ENCODE measurements at places on chromosomes 7 and 10.
A peak's percentile ranks its signal among the peaks of the same experiment; 100 is the strongest.

DNA sequence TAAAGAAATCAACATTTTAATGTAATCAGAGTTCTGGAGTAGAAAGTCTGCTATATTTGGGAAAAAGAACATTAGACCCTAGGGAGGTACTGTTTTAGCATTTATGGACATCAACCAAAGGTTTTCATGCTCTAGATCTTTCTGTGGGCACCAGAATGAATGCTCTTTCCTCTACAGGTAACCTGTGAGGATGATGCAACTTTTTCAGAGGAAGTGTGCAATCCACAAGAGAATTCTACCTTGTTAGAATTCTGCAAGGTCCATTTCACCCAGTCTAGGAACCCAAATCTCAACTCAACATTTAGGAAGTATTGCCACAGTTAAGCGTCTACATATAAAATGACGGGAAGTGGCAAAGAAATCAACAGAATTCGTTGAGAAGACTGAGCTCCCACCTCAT is 139.9 kb upstream of the FAM171A1 start:
- no peaks in the 10 kb centered on the region for H3K4me1 ChIP-seq
- H3K27ac ChIP-seq: no peak overlapping the region
- no peak for DNase-seq
- H3K4me3 ChIP-seq: no peak overlapping the region

DNA sequence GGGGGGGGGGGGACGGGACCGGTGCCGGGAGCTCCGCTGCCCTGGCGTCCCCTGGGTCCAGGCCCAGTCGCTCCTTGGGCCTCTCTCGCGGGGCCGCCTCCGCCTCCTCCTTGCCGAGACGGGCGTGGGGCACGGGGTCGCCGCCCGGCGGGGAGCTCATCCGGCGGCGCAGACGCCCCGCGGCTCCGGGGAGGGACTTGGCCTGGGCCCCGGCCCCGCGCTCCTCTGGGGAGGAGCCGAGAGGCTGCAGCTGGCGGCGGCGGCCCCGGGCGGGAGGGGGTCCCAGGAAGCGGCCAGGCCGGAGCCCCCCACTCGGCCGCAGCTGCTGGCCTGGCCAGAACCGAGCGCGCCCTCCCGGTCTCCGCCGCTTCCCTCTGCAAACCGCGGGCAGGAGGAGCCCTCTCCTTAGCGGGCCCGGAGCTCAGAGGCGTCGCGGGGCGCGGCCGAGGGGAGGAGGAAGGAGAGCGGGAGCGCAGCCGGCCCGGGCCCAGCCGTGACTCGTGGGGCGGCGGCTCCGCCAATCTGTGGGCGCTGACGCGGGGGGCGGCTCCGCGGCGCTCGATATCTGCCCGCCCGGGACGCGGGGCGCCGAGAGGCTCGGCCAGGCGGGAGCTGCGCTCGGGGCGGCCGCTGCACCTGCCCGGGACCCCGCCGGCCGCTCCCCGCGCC is at the start of gene FAM20C:
Gene FAM20C, plus strand, starts transcription at position 591 of the 669 bp plus-strand sequence. CDS start 629 bp downstream, outside the sequence.
- peak within 1 kb of the TSS; percentile 93 for H3K27ac ChIP-seq
- H3K4me1 ChIP-seq: peaks cover 24% of the 10 kb centered on the region
- peak; percentile 74 for DNase-seq
- peaks cover 72% of the 10 kb centered on the region for H3K27me3 ChIP-seq

- no peak for DNase-seq
- H3K36me3 ChIP-seq: peaks cover 2% of the 10 kb centered on the region
- no peaks in the 10 kb centered on the region for H3K27me3 ChIP-seq
Observed at GRCh38 chr10:14545827-14546226, 215.1 kb upstream of the FRMD4A start.

DNA sequence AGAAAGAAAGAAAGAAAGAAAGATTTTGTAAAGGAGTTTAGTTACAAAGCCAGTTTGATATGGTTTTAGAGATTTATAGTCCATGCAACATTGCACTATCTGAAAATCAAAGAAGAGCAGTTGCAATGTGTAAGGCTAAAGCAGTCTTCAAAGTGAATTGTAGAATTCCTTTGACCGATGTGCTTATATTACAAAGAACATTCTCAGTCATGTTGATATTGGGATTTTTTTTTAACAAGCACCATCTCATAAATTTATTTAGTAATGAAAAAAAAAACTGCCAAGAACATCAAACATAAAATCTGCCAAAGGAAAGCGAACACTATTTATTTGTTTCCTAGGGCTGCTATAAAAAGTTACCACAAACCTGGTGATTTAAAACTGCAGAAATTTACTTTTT is 133.3 kb downstream of the DGKB start:
- no peaks in the 10 kb centered on the region for H3K27me3 ChIP-seq
- no peak overlapping the region for H3K27ac ChIP-seq
- no peak overlapping the region for H3K4me3 ChIP-seq
- DNase-seq: no peak
- H3K4me1 ChIP-seq: peaks cover 11% of the 10 kb centered on the region

DNA sequence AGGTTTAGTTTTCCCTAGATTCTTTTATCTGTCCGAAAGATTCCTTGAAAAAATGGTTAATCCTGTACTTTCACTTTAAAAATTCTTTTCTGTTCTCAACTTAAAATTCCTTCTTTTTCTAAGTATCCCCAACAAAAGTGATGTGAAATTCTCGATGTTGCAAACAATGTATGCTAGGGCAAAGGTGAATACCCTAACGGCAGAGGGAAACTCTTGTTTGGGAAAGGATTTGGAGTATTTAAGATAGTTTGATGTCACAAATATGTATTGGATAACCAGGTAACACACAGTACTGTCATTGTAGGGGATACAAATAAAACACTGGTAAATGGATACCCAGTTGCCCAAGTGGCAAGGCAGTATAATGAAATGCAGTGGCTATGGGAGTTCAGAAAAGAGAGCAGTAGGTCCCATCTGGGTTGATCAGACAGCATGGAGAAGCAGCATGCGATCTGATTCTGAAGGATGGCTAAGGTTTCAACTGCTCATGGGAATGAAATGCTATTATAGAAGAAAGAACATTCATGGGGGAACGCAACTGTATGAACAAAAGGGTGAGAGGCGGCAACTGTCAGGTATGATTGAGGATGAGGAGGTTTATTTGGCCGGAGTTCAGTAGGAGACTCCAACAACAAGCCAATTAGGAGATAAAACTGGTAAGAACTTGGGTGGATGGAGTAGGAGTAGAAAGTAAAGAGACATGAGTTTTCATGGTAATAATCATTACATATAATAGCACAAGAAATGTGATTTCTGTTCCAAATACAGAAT is 3.2 kb upstream of the EPC1 start:
- no peak for DNase-seq
- peaks cover 37% of the 10 kb centered on the region for H3K4me1 ChIP-seq
- H3K27me3 ChIP-seq: no peaks in the 10 kb centered on the region

DNA sequence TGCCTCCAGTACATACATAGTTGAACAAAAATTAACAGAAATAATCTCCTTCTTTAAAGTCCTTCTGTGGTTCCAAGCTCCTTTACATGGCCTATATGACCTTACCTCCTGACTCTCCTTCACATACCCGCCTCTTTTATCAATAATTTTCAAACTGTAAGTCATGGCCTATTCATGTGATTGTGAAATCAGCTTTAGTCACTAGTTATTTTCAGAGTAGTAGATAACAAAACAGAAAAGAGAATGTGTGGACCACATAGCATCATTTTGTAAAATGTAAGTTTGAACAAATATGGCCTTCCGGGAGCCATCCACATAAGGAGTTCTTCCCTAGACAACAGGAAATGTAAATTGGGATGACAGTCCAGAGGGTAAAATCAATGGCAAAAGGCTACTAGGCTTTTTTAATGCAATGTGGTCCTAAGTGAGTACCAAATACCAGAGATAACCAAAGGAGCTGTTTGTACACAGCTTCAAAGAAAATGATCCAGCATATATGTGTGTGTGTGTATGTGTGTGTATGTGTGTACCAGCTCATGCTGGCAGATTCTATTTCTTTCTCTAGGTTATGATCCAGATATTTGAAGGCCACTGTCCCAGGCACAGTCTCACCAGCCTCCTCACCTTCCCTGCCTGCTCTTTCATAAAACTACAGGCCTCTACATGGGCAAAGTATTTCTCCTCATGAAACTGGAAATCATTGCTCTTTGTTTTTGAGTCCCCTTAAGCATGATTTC is 12.3 kb upstream of the FAM133B start:
- no peaks in the 10 kb centered on the region for H3K27me3 ChIP-seq
- H3K4me3 ChIP-seq: no peak overlapping the region
- DNase-seq: no peak
- no peak overlapping the region for H3K27ac ChIP-seq
- H3K4me1 ChIP-seq: no peaks in the 10 kb centered on the region
- peaks cover 5% of the 10 kb centered on the region for H3K36me3 ChIP-seq

DNA sequence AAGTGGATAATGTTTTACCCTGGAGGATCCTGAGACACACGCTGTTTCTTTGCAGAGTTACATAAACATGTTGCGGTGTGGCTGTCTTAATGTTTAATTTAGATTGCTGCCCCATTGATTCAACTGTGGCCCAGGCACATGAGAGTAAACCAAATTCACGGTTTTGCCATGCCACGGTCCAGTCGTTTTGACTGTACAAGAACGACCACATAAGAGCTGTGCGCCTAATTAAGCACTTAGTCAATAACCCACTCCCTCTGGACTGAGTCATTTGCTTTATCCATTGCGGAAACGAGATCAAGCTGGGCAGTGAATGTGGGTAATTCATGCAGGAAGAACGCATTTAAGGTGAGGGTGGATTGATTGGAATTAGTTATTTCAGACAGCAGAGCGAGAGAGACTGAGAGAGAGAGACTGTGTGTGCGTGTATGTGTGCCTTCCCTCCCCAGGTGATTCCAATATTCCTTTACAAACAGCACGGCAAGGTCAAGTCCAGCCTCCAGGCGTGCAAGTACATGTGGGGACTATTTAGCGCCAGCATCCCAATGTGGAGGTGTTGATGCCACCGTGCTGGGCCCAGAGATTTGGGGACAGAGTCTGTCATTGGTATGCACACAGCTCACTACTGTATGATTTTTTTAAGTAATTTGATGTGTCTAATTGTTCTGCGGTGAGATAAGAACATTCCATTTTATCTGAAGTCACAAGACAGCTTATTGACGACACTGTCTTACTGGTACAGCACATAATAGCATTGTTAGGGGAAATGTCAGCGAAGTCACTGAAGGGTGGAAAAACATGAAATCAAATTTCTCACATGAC is 8.4 kb upstream of the TEX36 start:
- no peaks in the 10 kb centered on the region for H3K36me3 ChIP-seq
- no peak for DNase-seq
- H3K27me3 ChIP-seq: peaks cover 8% of the 10 kb centered on the region
- H3K4me1 ChIP-seq: peaks cover 33% of the 10 kb centered on the region
- H3K4me3 ChIP-seq: no peak overlapping the region

GRCh38 chr7:74269757-74270277 is 15.6 kb upstream of the RFC2 start:
- peaks cover 13% of the 10 kb centered on the region for H3K4me1 ChIP-seq
- peak; percentile 63 for DNase-seq
- H3K36me3 ChIP-seq: no peaks in the 10 kb centered on the region
- no peak overlapping the region for H3K27ac ChIP-seq
- H3K4me3 ChIP-seq: peak overlapping the region; percentile 76
